ENCODE measurements at places on chromosomes 2 and 18.

DNA sequence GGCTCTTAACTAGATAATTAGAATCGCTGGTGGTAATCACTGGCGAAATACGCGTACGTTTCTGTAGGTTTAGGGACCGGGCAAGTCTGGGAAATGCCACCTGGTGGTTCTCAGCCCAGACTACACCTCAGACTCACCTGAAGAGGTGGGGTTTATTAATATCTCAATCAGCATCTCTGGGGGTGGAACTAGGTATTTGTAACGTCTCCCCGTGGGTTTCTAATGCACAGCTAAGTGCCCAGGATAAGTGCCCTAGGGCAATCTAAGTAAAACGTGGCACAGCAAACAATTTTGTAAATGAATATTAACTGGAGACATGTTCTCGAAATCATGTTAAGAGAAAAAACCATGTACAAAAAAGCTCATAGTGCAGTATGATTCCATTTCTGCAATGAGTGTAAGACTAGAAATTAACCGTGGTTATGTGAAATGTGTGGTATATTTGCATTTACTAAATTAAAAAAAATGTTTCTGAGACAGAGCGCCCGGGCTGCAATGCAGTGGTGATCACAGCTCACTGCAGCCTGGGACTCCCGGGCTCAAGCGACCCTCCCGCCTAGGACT lies 760 bp upstream of the CNOT11 start:
- peak; percentile 49 for DNase-seq

- no peak for DNase-seq
Observed at GRCh38 chr2:104826016-104826415, 27.9 kb upstream of the POU3F3 start.

GRCh38 chr2:20113986-20114938 lies 62.8 kb upstream of the LAPTM4A start:
- no peak for DNase-seq

DNA sequence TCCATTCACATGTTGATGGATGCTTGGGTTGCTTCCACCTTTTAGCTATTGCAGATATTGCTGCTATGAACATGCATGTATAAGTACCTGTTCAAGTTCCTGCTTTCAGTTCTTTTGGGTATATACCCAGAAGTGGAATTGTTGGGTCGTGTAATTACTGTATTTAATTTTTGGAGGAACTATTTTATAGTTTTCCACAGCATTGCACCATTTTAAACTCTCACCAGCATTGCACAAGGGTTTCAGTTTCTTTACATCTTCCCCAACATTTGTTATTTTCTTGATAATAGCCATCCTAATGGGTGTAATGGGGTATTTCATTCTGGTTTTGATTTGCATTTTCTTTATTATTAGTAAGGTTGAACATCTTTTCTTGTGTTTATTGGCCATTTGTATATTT lies 16.0 kb downstream of the ACTR3 start:
- DNase-seq: no peak

GRCh38 chr2:216320852-216321251 lies 51.4 kb downstream of the MARCHF4 start:
- no peak for DNase-seq

DNA sequence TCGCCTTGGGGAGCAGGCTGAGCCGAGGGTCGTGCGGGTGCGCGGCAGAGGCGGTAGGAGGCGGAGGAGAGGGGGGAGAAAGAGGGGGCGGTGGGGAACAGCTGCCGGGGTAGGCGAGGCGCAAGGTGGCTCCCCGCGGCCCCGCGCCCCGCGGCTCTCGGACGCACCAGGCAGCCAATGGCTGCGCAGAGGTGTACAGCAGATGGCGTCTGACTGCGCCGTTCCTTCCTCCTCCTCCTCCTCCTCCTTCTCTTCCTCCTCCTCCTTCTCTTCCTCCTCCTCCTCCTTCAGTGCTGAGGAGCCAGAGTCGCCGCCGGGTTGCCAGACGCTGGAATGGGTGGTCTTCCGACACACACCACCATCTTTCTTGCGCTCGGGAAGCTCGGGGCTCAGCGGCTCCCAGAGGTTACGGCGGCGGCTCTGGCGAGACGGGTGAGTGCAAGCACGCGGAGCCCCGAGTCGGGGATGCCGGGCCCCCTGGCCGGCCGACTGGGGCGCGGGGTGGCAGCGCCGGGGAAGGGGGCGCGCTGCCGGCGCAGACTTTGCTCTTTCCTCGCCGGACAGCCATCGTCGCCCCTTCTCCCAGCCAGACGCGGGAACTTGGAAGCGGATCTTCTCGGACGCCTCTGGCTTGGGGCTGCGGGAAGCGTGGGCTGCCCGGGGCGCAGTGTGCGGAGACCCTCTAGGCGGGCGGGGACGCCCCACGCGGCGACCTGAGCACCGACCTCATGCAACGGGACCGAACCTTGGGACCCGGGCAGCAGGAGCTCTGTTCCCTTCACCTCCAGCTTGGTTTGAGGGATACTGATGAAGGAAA lies at the start of gene THSD7B:
Gene THSD7B (plus strand): TSS at position 290 of the 817 bp plus-strand sequence. CDS start 116,634 bp downstream, outside the sequence.
- no peak for DNase-seq

GRCh38 chr2:8578335-8579244 lies 103.3 kb upstream of the ID2 start:
- no peak for DNase-seq

DNA sequence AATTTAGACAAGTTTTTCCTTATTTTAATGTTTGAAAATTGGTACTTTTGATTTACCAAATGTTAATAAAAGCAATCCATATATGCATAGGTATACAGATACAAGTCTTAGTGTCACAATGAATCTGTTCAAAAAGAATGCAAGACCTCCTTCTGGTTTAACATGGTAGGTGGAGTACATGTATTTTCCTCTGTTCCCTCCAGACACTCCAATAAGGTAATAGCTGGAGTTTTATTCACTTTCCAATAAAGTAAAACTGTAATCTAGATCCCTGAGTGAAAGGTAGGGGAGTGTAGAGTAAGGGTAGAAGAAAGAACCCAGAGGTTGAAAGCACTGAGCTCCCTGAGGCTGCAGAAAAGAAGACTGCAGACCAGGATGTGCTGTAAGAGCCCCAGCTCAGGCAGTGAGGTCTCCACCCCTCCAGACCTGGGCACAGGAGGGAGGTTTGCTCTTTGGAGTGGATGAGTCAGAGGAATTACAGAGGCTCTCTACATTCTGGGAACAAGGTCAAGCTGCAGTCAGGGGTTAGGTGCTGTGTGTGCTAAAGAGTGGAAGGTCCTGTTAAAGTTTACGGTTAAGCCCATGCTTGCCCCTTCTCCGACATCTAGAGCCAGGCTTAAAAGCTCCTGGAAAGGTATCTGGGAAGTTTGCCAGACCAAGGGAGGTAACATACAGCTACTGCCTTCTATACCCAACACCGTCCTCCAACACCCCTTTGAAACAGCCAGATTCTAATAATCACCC lies 27.6 kb upstream of the STAT1 start:
- DNase-seq: no peak

GRCh38 chr18:49447810-49448745 lies 12.4 kb downstream of the DYM start:
- peak; percentile 69 for DNase-seq

- no peak for DNase-seq
Observed at GRCh38 chr18:27144672-27145071, 40.4 kb downstream of the CHST9 start.

DNA sequence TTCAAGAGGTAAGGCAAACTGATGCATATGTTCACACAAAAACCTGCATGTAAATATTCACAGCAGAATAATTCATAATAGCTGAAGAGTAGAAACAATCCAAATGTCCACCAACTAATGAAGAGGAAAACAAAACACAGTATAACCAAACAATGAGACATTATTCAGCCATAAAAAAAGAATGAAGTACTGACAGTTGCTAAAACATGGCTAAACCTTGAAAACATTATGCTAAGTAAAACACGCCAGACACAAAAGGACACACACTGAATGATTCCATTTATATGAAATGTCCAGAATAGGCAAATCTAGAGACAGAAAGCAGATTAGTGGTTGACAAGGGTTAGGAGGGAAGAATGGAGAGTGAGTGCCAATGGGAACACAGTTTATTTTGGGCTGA lies 86.9 kb downstream of the SESTD1 start:
- DNase-seq: no peak

DNA sequence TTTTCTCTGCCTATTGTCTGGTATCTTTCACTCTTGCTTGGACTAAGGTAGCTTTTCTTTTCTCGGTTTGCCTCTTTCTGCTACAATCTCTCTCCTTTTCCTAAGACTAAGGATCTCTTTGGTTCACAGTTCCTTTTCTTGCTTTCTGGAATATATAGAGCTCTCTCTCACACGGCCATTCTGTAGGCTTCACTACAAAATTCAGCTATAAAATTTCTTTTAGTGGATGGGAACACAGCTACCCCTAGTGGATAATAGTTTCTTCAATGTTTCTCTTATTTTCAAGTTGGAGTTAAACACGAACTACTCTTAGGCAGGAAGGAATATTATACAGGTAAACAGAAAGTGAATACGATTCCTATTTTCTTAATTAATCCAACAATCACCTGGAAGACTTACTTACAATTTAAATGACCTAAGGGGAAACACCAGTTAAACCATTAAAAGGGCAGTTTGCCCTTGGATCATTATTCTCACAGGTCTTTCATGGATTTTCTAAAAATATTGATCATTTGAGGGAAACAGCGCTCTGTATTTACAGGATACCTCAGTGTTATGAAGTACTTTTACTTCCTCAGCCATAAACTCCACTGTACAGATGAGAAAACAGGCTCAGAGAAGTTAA lies 140.5 kb downstream of the LRP2 start:
- DNase-seq: no peak

- DNase-seq: peak; percentile 45
Observed at GRCh38 chr2:54522624-54523281, 66.6 kb downstream of the SPTBN1 start.

DNA sequence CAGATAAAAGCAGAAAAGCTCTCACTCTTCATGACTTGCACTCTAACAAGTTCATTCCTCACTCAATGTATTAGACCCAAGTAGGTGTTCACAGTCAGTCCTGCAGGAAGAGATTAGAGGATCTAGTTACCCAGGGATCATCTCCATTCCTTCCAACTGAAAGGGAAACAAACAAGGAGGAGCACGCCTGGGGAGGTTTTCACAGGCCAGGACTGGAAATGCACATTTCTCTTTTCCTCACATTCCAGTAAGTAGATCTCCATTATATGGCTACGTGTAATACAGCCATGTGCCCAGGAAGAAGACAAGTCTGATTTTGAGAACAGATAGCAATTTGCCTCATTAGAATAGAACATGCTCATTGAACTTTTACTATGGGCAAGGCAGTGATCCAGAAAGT lies 1132.2 kb upstream of the FAM98A start:
- no peak for DNase-seq

GRCh38 chr2:20957788-20958525 lies 85.9 kb downstream of the APOB start:
- DNase-seq: no peak

DNA sequence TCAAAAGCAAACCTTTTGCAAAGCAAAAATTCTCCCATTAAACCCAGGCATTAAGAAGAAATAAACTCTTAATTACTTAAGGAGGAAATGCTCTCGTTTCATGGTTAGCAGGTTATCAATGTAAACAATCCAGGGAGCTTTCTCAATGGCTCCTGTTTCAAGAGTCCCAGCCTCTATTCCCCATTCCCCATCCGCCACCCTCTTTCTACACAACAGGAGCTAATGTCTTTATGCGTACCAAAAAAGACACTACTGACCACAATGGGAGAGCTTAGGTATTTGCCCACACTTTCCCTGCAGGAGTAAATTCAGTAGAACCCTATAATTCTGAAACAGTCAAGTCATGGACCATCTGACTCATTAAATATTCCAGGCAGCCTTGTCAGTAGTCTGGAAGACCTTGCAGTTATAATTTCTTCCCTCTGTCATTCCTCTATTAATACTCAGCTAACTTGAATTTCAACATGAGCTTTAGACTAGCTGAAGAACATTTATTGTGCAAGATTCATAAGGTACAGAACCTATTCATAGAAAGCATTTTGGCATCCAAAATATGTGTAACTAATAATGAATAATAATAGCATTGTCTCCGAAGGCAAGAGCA lies 48.6 kb downstream of the SLC8A1 start:
- DNase-seq: no peak

GRCh38 chr2:43169987-43170386 lies 56.4 kb downstream of the ZFP36L2 start:
- DNase-seq: no peak

GRCh38 chr18:23458830-23459529 lies 5.9 kb downstream of the RIOK3 start:
- DNase-seq: no peak

DNA sequence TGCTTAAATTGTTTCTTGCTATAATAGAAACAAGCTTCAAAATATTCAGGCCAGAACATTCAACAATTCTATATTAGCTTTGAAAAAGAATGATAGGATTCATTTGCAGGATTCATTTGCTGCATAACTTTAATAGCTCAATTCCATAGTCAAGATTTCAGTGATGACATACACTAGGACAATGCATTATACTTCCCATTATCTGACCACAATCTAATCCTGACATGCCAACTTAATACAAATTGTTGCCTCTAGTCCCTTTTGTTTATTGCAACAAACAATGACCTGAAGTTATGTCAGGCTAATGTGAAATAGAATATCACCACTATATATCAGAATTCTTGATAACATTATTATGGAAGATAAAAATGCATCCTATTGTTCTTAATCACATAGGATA lies 169.4 kb downstream of the DNAH7 start:
- no peak for DNase-seq

- no peak for DNase-seq
Observed at GRCh38 chr2:42424033-42424432, 63.0 kb upstream of the COX7A2L start.

- DNase-seq: no peak
Observed at GRCh38 chr2:190323406-190323805, 3.8 kb upstream of the HIBCH start.

- DNase-seq: no peak
Observed at GRCh38 chr2:20103530-20103929, 52.1 kb upstream of the LAPTM4A start.

DNA sequence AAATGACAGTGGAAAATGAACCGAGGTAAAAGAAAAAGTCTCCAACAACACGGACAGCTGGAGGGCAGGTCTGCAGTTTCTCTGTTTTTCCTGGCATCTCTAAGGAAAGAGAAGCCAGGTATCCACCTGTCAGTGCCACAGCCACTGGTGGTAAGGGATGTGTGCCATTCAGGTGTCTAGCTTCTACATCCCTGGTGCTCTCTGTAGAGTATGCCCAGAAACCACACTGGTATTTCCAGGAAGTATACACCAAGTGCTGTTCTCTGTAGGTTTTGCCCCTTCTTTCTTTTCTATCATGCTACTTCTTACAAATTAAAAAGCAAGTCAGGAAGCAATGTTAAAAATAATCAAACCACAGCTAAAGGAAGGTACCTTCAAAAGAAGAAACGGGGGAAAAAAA lies 7.6 kb upstream of the AGFG1 start:
- no peak for DNase-seq

DNA sequence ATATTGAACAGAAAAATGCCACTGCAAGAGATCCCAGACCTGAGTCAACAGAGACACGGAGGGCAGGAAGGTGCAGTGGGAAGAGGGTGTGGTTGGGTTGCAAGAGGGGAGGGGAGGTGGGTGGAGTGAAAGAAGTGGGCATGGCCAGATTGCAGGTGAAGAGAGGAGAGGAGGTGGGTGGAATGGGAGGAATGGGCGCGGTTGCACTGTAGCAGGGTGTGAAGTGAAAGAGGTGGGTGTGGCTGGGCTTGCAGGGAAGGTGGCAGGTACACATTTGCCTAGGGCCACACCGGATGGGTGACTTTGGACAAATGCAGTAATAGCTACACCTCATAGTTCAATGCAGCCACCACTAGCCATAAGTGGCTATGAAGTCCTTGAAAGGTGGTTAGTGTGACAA lies 71.1 kb downstream of the DOCK10 start:
- DNase-seq: peak; percentile 10

Data from NCI-H2029 treated with DMSO at 0.1 percent for 48 hours (cell line).